Calu3 (cell line): ENCODE measurements at places on chromosomes 1 and 21. TPM values are rescaled to one million over a fixed set of nuclear protein-coding genes. Genes with fewer than 3 reads are reported as not detected.

DNA sequence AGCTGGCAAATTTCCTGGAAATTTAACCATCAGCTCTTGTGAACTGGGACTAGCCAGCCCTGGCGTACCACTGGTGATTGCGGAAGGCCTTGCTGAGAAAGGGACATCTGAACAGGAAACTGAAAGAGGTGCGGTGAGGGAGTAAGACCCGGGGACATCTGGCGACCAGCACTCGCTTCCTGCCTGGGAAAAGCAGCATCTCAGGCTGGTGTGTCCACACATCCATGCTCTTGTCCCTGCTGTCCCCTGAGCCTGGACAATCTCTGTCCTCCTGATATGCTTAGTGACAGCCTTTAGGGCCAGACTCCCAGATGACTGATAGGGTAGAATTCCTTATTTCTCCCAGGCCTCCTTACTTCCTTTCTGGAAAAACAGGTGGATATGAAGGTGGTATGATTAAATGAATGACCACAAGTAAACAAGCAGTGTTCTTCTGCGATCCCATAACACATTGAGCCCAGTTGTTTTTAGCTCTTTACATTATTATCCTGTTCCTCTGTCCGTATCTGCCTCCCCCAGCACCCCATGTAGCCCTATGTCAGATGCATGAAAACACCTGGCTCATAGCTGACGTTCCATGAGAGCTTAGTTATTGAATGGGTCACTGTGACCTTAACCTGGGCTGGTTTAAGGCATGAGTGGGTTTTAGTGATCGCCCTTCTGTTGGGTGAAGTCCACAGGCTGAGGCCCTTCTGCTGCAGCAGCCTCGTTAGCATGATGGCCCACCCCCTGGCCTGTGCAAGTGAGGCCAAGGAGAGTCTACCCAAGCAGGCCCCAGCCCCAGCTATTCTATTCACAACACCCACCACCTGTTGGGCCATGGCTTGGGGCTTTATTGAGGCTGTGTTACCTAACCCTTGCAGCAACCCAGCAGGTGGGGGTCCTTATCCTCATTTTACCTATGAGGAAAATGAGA is 76.1 kb upstream of the GADD45A start:
- DNase-seq: no peak

GRCh38 chr1:65141394-65141793 is 6.6 kb upstream of the AK4 start:
- peak; percentile 28 for DNase-seq

Gene OLIG1
- total RNA-seq: not detected in 2 replicates

Gene OR2G6
- not detected in 2 replicates for total RNA-seq

Gene CD244
- not detected in 2 replicates for total RNA-seq

Gene SLC44A3
- total RNA-seq: 32.0 and 34.5 TPM in 2 replicates
